ENCODE measurements at places on chromosomes 2 and 18. TPM values are rescaled to one million over a fixed set of nuclear protein-coding genes. Genes with fewer than 3 reads are reported as not detected.

The MARCHF4 gene
- 0.09 TPM for polyA plus RNA-seq

The IL37 gene
- polyA plus RNA-seq: 0.24 TPM

The CYP27A1 gene
- polyA plus RNA-seq: 61.9 TPM

The MC4R gene
- polyA plus RNA-seq: 0.22 TPM

The CNDP2 gene
- 275 TPM for polyA plus RNA-seq

The SIX3 gene
- polyA plus RNA-seq: not detected

The IL18R1 gene
- polyA plus RNA-seq: 2.9 TPM

The DES gene
- 7.0 TPM for polyA plus RNA-seq

The RNF25 gene
- polyA plus RNA-seq: 44.4 TPM

The SLC4A5 gene
- polyA plus RNA-seq: 3.2 TPM

The FAM110C gene
- polyA plus RNA-seq: 13.4 TPM

The MYO5B gene
- 25.7 TPM for polyA plus RNA-seq

The MEP1B gene
- polyA plus RNA-seq: 0.07 TPM

The FOXD4L1 gene
- 0.39 TPM for polyA plus RNA-seq
